ENCODE measurements at places on chromosomes 13 and 19.
A peak's percentile ranks its signal among the peaks of the same experiment; 100 is the strongest.

GRCh38 chr13:61664801-61665705 lies 249.4 kb upstream of the PCDH20 start:
- no peak for DNase-seq

DNA sequence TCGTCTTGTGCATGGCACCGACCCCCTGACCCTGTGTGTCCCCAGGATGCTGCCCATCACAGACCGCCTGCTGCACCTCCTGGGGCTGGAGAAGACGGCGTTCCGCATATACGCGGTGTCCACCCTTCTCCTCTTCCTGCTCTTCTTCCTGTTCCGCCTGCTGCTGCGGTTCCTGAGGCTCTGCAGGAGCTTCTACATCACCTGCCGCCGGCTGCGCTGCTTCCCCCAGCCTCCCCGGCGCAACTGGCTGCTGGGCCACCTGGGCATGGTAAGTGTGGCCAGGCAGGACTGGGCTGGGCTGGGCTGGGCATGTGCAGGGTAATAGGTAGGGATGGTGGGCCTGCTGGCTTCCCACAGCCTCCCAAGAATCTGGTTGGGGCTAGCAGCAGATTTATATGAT lies 17.0 kb downstream of the CYP4F22 start:
- DNase-seq = no peak

GRCh38 chr13:32537580-32538142 lies 934 bp downstream of the N4BP2L2 start:
- no peak for DNase-seq

- DNase-seq = no peak
Measured at GRCh38 chr13:26822146-26822545, 61.6 kb upstream of the GPR12 start.

GRCh38 chr19:8468124-8468523 lies 23.3 kb downstream of the HNRNPM start:
- DNase-seq = no peak

GRCh38 chr19:6413721-6414643 lies 10.6 kb downstream of the KHSRP start:
- no peak for DNase-seq

DNA sequence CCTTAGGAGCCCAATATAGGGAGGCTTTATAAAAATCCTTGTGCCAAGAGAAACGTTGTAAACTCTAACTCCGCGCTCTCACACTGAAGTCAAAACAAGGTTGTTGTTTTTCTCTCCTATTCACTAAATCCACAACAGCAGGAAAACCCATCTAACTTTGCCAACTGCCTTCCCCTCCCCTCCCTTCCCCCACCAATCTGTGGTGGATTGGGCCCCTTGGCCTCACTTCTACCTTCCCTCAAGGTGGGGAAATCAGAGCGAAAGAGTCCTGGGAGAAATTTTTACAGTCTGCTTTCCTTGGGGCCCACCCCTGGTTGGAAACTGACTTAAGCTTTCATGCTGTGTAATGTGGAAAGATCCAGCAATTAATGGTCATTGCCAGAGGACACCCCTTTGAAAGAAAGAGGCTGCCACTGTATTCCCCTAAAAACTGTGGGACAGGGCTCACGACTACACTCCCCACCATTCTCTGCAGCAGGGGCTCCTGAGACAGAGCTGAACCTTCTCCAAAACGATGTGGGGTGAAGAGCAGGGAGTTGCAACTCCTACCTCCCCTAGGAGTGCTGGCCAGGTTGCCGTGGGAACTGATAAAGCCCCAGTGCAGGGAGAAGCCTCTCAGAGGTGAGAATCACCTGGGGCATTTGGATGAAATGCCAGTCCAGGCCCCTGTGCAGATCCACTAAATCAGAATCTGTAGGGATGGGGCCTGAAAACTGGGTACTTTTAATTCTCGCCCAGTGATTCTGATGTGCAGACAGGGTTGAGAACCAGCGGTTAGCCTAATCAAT lies 1.1 kb downstream of the DHRS12 start:
- no peak for DNase-seq

DNA sequence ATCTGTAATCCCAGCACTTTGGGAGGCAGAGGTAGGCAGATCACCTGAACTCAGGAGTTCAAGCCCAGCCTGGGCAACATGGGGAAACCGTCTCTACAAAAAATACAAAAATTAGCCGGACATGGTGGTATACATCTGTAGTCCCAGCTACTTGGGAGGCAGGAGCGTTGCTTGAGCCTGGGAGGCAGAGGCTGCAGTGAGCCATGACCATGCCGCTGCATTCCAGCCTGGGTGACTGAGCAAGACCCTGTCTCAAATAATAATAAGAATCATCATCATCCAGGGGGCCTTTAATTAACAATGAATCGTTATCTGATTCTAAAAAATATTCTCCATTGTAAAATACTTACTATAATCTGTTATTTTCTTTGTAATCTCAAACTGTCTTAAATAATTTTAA lies 283.4 kb downstream of the DACH1 start:
- no peak for DNase-seq

GRCh38 chr13:43285933-43286597 lies 262.7 kb downstream of the DNAJC15 start:
- DNase-seq = no peak

DNA sequence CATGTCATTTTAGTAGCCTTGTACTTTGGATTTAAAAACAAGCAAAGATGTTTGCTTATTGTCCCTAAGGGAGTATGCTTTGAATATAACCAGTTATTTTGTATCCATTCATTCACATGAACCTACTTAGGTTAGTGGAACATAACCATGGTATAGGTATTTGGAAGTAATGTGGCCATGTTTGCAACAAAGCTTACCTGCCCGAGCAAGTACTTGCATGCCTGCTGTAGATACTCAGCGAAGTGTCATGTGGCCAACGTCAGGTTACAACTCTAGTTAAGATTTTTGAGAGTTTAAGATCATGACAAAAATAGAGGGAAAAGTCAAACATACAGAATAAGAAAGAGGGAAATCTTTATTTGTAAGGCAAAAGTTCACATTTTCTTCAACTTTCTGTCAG lies 57.2 kb downstream of the COG6 start:
- DNase-seq = no peak

GRCh38 chr13:44678197-44678596 lies 102.1 kb upstream of the TSC22D1 start:
- no peak for DNase-seq

DNA sequence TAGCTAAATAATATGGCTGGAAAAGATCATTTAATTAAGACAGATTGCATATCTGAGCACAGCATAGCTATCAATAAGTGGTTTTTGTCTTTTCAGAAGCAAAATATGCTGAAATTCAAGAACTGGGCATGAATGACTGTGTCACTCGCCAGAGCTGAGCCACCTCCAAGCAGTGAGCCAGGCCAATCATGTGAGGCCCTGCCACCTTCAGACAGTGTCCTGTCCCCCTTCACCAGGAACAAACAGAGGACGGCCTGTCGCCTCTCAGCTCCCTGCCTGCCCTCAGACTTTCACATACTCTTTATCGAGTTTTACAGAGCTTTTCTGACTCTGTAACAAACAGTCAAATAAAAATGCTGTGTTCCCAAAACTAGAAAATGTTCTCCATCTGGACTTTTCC lies 171.0 kb upstream of the TSC22D1 start:
- DNase-seq = no peak

DNA sequence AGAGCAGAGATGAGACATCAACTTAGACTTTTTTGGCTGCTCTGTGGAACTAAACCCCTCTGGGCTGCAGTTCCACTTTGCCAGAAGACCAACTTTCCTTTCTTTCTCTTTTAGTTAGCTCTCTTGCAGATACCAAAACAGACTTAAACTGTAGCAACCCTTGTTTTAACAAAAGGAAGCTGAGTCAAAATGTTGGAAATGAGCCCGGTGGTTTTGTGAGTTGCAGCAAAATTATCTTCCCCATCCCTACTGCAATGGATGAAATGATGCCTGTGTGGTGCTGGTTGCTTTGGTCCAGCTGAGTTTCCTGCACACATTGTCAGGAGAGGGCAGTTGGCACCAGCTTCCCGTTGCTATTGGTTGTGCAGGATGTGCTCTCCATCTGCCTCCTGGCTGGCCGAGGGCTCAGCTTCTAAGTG lies 115.3 kb downstream of the LRCH1 start:
- DNase-seq = no peak

GRCh38 chr13:105377452-105377851 lies 1158.0 kb downstream of the EFNB2 start:
- DNase-seq = peak; percentile 8

GRCh38 chr13:51613535-51613934 lies 29.3 kb downstream of the WDFY2 start:
- no peak for DNase-seq

GRCh38 chr19:47755762-47756626 lies 10.6 kb downstream of the NOP53 start:
- no peak for DNase-seq

DNA sequence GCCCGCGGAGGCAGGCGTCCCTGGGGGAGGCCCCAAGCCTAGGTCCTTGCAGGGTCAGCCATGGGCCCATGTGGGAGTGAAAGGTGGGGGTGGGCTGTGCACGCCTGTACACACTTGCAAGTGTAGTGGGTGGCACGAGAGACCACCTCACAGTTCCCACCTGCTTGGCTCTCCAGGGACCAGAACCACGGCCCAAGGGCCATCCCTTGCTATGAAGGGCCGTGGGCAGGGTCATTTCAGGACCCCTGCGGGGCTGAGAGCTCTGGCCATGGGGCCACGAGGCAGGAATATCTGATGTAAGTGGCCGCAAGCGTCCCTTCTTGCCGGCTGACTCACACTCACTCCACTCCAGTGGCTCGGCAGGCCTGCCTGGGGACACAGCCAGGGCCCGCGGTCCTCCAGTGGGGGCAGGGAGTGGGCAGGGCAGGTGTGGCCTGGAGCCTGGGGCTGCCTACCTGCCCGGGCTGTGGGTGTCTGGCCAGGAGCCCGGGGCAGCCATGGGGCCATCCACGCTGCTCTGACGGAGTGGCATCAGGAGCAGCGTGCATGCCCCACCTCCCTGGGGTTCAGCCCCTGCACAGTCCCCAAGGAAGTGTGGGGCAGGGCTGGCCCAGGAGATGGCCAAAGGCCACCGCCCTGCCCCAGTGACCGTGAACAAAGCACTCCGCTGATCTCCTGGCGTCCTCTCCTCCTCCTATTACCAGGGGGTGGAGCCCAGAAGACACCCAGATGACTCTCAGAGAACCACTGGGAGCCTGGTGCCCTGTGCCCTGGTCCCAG lies 8.6 kb upstream of the MKNK2 start:
- DNase-seq = peak; percentile 45

- DNase-seq = no peak
Measured at GRCh38 chr13:64410276-64411053, 2819.7 kb downstream of the PCDH9 start.

DNA sequence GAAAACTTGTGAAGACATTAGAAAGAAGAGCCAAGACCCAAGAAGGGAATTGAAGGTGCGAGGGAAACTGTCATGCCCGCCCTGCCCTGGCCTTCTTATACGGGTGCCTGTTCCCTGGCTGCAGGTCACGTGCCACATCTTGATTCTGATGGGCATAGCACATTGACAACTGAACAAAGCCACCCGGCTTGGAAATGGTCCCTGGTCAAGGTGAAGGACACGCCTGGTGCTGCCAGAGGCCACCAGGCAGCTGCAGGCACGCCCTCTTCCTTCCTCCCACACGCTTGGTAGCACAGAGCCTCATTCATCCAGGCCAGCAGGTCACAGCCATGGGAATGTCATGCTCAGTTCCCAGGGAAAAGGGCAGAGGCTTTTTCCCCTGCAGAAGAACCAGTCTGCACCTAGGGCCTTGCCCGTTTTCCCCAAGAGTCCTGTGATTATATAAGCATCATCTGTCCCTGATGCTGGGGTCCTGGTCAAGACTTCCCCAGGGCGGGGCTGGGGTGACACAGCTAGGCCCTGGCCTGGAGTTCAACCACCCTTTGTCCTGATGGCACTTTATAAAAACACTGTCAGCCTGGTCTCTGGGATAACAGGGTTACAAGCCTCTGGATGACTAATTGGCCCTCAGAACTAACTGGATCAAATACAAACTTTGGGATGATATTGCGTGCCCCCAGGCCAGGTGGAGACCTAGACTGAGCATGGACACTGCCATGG lies 56.0 kb downstream of the CDADC1 start:
- DNase-seq = peak; percentile 54

GRCh38 chr13:37348916-37349643 lies 243.6 kb upstream of the CSNK1A1L start:
- no peak for DNase-seq

DNA sequence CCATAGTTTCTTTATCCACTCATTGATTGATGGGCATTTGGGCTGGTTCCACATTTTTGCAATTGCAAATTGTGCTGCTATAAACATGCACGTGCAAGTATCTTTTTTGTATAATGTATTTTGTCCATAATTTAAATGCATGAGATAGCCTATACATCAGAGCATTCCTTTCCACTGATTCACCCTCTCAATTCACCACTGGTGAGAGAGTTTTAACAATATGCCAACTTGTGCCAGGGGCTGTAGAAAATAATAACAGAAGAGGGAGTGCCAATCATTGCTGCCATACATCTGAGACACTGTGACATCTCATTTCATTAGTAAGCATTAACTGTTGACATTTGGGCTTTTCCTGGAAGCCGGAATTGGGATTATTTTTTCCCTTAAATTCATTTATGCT lies 125.1 kb downstream of the RAP2A start:
- no peak for DNase-seq

DNA sequence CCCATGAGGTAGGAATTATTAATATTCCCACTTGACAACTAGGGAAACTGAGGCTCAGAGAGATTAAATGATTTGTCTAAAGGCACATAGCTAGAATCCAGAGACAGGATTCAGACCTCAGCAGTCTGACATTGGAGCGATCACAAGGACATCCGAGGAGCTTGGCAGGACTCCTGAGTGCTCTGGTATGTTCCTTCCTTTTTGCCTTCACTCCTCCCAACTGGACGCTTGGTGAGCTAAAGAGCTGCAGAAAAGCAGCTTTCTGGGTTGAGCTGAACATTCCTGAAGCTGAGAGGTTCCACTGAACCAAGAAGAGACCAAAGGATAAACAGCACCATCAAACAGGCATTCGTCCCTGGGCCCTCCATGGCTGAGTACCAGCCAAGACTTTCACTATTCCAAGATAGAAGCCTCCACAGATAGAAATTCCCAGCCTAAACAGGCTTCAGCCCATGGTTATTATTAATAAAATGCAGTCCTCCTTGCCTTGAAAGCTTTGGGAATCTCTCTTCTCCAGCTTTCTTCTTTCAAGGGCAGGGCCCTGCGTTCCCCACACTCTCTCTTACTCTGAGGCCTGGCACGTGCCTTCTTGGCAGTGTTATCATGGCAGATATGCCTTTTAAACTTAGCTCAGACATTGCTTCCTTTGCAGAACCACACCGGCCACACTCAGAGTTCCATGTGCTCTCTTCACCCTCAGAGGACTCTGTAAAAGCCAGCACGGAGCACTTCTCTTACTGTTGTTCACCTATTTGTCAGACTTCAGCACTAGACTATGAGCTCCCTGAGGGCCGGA lies 97.1 kb downstream of the CYSLTR2 start:
- DNase-seq = no peak

GRCh38 chr13:44365008-44365407 lies 8.6 kb upstream of the SERP2 start:
- no peak for DNase-seq

DNA sequence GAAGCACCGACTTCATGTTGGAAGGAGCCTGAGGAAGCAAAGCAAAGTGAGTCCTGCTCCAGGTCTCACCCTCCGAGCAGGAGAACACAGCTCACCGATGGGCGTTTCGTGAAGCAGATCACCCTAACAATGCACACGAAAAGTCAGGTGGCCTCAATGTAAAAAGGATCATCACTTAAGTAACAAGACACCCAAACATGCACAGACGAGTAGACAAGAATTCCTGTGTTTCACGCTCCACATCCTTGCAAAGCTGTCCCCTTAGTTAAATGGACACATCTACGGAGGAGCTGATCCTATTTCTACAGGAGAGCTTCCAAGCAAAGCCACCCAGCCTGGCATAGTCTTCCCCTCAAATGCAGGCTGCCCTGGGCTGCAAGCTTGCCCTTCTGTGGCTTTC lies 66.2 kb downstream of the SLC15A1 start:
- DNase-seq = no peak

All from nucleus accumbens (tissue), 56 donors.